ENCODE measurements at places on chromosomes 6 and 20.

GRCh38 chr6:19805129-19805481 lies 32.1 kb upstream of the ID4 start:
- DNase-seq: no peak

- DNase-seq: no peak
Observed at GRCh38 chr6:158044525-158044888, 62.8 kb downstream of the SYNJ2 start.

- DNase-seq: no peak
Observed at GRCh38 chr6:151317103-151317994, 74.0 kb downstream of the ZBTB2 start.

DNA sequence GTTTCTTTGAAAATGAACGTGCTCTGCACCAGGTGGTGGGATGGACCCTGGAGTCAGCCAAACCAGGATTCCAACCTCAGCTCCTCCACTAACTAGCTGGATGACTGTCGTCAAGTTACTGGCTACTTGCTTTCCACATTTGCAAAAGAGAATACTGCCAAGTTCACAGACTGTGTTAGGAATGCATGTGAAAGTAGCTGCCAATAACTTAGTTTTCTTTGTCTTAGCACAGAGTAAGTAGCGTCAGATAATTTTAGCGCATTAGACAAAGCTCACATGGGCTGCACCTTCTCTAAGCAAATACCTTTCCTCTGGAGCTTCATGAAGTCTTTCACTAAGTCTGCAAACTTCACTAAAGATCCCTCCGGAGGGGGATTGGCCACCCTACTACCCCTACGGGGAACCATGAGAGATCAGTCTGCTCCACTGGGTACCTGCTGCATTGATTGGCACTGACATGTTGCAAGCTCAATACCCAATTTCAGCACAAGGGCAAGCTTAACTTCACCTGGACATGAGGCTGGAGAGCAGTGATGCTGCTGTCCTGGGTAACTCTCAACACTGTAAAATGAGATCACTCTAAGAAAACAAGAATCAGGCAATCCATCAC lies 113.9 kb downstream of the MBOAT1 start:
- no peak for DNase-seq

GRCh38 chr6:143098054-143098671 lies 37.5 kb downstream of the AIG1 start:
- DNase-seq: no peak
